ENCODE measurements at places on chromosomes 2 and 18.
A peak's percentile ranks its signal among the peaks of the same experiment; 100 is the strongest.

GRCh38 chr2:218184331-218184730 is 17.6 kb upstream of the CXCR1 start:
- no peak for DNase-seq

- DNase-seq: no peak
These were observed 306.1 kb downstream of the NOL4 start for GRCh38 chr18:33918571-33918970.

GRCh38 chr2:171365232-171365631 is 68.6 kb downstream of the METTL8 start:
- DNase-seq: no peak

DNA sequence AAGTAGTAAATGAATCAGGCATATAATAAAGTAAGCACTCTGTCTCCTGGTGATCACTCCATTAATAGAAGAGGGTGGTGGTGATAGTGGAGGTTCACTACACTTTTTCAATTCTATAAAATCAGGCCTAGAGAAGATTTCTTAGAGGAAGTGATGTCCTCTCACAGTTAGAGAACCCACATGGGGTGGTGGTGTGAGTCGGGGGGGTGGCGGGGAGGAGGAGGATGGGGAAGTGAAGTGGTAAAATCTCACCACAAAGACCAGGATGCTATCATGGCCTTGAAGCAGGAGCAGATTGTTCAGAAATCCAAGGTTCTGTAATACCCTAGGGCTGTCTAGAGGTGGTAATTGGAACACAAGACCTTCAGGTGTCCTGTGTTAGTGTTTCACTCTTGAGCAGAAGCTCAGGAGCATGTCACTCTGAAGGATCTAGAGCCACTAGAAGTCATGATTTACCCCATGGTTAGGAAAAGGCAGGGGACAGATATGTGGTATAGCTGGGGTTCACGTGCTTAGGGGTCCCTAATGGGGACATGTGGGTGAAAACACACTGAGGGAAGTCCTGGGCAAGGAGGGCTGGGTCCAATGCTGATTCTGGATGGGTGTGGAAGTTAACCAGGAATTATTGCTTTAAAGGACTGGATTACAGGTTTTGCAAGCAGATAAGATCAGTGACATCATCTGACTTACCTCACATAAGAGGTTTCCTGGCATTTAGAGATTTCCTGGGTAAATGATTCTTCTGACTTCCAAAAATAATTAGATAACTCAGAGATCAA is 31.0 kb downstream of the RNF125 start:
- peak; percentile 22 for DNase-seq

GRCh38 chr2:80529466-80530165 is 225.1 kb upstream of the LRRTM1 start:
- no peak for DNase-seq
